ENCODE measurements at places on chromosomes 4 and X.

GRCh38 chr4:184972991-184973390 lies 45.3 kb upstream of the HELT start:
- DNase-seq = no peak

GRCh38 chr4:100093091-100093866 lies 97.0 kb downstream of the DDIT4L start:
- DNase-seq = peak; percentile 61

DNA sequence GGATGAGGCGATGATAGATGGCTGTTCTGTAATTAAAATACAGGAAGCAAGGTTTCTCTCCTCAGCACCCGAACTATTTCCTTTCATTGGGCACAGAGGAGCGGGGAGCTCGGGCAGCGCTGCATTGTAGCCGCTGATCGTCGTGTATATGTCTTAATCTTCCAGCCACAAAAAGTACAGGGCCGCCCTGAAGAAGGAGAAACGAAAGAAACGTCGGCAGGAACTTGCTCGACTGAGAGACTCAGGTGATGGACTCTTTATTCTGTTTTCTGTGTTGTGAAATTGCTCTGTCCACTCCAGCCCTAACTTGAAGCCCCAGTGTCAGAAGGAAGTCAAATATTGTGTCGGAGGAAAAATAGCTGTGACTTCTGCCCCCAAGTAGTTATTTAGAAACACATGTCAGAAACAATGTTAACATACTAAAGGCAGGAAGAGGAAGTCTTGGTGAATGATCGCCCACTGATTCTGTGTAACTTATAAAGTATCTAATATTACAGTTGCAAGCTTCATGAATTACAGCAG lies 546 bp downstream of the ZRSR2 start:
- DNase-seq = no peak

DNA sequence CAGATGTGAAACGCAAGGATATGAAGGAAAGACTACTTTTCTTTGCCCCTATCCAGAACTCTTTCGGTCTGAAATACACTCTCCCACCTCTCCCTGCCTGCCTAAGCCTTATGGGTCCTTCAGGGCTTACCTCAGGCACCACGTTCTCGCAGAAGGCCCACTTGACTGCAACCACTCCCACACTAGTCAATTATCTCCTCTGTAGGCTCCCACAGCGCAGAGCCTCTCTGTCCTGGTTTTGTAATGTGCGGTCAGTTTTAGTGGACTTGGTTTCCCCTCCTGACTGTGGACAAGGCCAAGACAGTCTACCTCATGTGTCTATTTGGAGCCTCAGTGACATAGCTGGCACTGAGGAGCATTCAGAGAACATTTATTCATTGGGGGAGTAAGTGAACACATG lies 11.1 kb downstream of the CNGA2 start:
- no peak for DNase-seq

- no peak for DNase-seq
Observed at GRCh38 chrX:66014084-66014483, 25.8 kb downstream of the VSIG4 start.

DNA sequence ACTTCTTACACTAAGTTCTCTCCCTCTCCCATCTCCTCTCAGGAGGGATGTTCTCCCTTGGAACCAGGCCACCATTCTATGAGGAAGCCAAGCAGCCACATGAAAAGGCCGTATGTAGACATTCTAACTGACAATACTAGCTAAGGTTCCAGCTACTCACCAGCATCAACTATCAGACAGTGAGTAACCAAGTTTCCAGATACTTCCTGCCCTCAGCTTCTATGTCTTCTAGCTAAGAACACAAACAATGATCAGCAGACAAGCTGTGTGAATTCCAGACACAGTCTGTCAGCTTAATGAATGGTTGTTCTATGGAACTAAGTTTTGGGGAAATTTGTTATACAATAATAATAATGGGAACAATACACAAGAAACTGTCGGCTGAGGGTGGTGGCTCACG lies 50.8 kb downstream of the SMIM14 start:
- DNase-seq = no peak

GRCh38 chrX:19372170-19372546 lies 28.4 kb downstream of the PDHA1 start:
- no peak for DNase-seq

DNA sequence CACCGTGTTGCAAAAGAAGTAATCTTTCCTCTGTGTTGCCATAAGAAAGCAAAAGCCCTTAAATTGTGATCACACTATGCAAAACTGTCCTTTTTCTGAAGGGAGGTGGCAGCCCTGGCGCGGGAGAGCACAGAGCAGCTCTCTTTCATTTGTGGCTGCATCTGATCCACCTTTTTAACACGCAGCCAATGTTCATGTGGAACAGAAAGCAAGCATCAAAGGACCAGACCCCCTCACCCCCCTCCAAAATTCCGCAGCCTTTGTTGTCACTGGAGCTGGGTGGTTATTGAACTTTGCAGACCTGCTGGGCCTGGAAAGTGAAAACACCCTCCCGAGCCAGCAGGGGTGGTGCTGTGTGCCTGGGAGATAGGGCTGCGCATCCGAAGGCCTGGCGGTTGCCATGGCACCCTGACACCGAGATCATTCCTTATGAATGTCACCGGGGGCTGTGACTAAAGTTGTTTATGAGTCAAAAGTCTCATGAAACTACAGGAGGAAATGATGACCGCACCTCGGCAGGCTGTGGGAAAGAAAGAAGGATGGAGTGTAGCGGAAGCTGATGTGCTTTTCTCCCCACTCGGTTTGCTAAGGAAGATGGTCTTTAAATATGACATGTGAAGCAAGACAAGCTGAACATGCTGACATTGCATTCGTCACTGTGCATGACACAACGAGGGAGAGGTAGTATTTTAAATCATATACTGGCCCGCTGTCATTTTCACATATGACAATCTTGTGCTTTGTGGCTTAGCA lies 367.4 kb downstream of the UNC5C start:
- DNase-seq = no peak

DNA sequence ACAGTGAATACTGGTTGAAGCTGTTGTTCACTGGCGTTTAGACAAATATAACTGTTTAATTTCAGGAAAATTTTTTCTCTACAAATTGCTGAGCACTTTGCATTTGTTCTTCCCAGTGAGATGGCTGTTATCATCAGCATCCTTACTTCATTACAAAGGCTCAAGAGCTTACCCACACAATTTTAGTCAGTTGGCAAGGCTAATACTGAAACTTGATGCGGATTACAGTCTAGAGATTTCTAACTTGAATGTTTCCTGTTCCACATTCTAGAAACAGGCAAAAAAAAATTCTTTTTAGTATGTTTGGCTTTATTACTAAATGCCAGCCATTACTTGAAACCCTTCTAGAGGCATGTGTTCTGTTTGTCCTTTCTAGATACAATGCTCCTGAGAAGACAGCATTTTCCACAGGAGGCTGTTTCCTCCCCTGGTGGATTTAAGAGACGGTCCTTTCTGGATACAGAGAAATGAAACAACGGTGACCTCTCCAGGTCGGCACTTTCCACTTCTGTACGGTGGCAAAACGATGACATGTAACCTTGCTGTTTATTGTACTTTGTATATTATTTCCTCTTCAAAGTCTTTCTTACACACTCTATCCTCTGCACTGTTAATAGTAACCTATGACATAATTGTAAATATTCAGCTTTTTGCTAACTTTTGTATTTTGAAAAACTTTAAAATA lies 80.9 kb downstream of the RFC1 start:
- DNase-seq = no peak

DNA sequence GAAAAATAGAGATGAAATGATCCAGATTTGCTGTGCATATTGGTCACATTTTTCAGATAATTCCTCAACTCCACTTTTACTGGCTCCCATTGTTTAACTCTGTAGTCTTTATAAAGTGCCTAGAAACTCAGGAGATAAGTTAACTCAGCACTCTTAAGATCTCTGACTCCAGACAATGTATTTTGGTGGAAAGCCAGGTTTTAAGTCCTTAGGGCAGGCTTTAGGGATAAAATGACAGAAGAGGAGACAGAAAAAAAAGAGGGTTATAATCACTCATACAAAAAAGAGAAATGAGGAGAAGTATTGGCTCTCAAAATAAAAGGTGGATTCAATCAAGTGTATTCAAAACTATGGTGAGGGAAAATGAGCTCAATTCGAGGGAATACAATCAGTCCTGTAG lies 674.8 kb upstream of the INTU start:
- no peak for DNase-seq

- DNase-seq = no peak
Observed at GRCh38 chr4:74665876-74666275, 128.4 kb downstream of the BTC start.

- no peak for DNase-seq
Observed at GRCh38 chrX:78712336-78712735, 35.2 kb upstream of the LPAR4 start.

GRCh38 chr4:141432000-141432712 lies 204.2 kb upstream of the IL15 start:
- no peak for DNase-seq

- no peak for DNase-seq
Observed at GRCh38 chr4:184282251-184282713, 64.6 kb upstream of the ENPP6 start.

GRCh38 chr4:22237846-22238494 lies 277.9 kb downstream of the ADGRA3 start:
- no peak for DNase-seq

DNA sequence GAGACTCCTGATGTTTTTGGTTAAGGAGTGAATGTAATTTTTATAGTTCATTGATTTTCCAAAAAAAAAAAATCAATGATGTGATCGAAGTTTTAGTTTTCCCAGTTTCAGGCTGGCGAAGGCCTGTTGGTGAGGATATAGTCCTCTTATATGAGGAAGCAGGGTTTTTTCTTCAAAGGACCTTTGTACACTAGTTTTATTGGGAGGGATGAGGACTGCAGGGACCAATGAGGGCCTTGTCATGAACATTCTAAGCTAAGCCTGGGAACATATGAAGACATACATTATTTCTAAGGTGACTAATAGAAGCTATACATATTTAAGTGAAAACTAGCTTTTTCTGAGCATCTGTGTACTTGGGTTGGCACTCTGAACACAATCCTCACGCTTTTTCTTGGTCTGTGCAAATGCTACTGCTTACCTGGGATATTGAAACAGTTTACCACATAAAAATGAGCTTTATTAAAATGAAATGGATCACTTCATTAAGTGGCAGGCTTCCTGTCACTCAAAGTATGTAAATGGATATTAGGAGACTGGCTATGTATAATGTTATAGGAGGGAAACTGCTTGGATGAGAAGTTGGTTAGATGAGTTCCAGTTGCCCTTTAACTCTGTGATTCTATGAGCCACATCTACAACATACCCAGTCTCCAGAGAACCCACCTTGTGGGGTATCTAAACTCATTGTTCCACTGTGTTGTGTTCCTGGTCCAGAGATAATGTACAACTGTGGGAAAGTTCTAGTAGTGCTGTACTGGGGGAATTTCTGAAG lies 43.5 kb downstream of the SLC4A4 start:
- DNase-seq = no peak

DNA sequence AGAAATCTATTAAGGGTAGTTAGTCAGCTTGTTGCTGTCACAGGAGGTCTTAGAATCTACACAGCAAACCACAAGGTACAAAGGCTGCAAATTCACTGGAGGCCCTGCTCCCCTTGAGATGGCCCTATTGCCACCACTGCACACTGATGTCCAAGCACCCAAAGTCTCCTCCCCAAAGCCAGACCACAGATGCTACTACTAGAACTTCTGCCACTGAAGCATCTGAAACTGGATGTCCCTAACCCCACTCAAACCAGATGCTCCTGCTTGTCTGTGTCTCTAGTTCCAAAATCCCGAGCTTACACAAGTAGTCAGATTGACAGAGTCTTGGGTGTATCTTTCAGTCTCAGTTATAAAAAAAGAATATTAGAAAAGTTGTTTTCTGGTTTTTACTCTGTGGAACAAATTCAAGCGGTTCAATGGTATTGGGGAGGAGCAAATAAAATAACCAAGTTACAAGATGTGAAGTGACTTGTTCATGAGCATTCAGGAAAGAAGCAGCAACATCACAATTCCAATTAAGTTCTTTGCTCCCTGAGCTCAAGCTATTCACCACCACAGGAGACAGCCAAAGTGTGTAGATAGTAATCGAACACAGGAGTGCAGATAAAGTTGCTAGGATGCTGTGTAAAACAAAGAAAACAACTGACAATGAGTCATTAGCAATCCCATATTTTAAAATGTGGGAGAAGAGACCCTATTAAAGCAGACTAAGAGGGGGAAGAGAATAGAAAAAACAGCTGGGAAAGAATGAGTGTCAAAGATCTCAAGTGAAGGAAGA lies 352.3 kb downstream of the PDGFC start:
- DNase-seq = no peak

DNA sequence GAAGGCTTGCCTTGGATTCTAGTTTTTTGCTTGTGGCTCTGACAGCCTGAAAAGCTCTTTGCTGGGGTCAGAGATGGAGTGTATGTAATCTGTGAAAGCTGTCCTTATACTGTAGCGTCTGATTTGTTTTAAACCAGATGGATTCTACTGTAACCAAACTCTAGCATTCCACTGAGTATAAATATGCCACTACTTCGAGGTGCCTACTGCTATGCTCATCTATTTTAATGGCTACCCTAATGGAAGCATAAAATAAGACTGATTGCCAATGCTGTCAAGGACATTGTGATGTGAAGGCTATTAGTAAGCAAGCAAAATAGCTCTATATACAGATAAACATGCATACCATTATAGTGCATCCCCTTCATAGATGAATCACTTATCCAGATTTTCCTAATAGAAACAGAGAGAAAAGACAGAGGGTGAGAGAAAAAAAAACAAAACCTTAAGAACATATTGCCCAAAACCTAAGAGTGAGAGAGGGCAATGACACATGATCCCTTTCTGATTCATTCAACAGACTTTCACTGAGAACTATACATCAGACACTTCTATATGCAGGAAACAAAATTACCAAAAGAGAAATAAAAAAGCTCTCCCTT lies 1025.8 kb upstream of the LCORL start:
- no peak for DNase-seq

DNA sequence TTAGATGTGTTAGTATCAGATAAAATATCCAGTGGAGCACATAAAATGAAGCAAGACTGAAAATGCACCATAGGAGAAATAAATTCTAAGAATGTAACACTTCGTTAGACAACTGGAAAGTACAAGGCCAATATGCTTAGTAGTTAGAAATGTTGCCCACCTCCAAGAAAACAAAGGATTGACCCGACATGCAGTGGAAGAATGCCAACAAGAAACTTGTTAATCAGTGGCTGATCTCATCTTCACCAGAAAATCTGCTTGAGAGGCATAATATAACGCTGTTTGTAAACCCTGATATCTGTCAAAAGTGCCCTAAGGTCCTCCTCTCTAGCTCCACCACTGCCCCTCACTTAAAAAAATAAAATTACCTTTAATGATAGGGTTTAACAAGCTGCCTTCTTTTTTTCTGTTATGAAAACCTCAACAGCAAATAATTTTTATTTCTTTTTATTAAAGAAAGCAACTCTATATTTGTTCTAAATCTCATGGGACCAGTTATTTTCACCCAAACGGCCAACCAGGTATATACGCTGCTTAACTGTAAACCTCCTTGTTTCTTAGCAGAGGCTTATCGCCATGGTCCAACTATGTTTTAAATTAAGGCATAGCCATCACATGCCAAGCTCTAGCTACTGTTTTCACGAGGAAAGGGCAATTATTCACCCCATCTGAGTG lies 1.8 kb downstream of the RASGEF1B start:
- no peak for DNase-seq
